ENCODE measurements at places on chromosomes 12 and 14. TPM values are rescaled to one million over a fixed set of nuclear protein-coding genes. Genes with fewer than 3 reads are reported as not detected.

DNA sequence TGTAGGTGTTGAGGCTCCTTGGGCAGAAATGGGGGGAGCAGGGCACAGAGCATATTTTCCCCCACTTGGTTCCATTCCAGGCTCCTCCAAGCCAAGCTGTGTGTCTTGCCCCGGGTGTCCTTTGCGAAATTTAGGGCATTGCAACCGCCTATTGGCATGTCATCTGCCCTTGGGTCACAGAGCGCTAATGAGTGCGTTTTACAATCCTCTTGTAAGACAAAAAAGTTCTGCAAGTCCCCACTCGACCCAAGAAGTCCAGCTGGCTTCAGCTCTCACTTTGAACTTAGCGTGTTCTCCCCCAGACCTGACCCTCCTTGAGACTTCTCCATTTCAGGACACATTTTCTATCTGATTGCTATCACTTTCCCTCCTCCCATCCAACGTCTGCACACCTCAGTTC, 6.1 kb upstream of the LRTM2 start:
- no peak for DNase-seq

DNA sequence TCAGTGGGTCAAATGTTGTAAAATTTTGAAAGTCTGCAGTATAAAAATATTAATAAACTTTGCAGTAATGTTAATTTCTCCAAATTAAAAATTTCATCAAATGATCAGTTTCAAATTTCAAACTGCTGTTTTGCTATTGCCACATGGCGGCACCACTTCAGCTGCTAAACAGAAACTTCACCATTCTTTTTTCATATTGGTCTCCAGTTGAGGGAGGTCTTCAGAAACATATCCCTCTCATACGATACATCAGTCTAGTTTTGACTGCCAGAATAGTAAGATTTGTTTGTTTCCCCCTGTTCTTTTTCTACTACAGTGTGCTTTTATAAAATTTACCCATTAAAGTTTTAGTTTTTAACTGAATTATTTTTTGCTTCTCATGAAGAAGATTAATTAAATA, 4.2 kb upstream of the TRHDE start:
- DNase-seq, result no peak

The OR4K5 gene
- total RNA-seq, result not detected

GRCh38 chr14:58884442-58884841, 246.7 kb downstream of the DACT1 start:
- no peak for DNase-seq

DNA sequence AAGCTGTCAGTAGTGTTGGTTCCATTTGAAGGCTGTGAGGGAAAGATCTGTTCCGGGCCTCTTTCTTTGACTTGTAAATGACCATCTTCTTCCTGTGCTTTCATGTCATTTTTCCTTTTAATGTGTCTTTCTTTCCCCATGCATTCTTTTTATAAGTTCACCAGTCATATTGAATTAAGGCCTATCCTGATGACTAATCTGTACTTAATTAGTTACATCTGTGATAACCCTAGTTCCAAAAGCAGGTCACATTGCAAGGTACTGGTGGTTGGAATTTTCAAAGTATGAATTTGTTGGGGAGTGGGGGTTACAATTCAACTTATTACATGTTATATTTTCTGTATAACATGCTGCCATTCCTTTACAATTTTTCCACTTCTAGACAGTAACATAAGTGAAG, 1642.1 kb upstream of the FLRT2 start:
- DNase-seq, result no peak

The PITPNM2 gene
- 11.2 TPM for total RNA-seq

The NPFF gene
- total RNA-seq, result not detected

The RNASE13 gene
- total RNA-seq, result not detected

Data from esophagus muscularis mucosa (tissue), 4 donors.